ENCODE measurements at places on chromosomes 6 and 20. TPM values are rescaled to one million over a fixed set of nuclear protein-coding genes. Genes with fewer than 3 reads are reported as not detected.

Gene PTPN1
- 16.4 TPM for total RNA-seq

Gene GPANK1
- total RNA-seq = 12.0 TPM

Gene LYRM2
- 32.3 TPM for total RNA-seq

Gene EZR
- total RNA-seq = 106 TPM

Gene BMP5
- 5.5 TPM for total RNA-seq

Gene MEI4
- 2.1 TPM for total RNA-seq

Gene SIRPA
- 15.7 TPM for total RNA-seq

Gene APCDD1L
- not detected for total RNA-seq

Gene DCDC2
- 6.7 TPM for total RNA-seq

Gene MUC22
- not detected for total RNA-seq

All from diencephalon (tissue), 1 donor.